ENCODE measurements at places on chromosomes 1 and 21. TPM values are rescaled to one million over a fixed set of nuclear protein-coding genes. Genes with fewer than 3 reads are reported as not detected.
A peak's percentile ranks its signal among the peaks of the same experiment; 100 is the strongest.

DNA sequence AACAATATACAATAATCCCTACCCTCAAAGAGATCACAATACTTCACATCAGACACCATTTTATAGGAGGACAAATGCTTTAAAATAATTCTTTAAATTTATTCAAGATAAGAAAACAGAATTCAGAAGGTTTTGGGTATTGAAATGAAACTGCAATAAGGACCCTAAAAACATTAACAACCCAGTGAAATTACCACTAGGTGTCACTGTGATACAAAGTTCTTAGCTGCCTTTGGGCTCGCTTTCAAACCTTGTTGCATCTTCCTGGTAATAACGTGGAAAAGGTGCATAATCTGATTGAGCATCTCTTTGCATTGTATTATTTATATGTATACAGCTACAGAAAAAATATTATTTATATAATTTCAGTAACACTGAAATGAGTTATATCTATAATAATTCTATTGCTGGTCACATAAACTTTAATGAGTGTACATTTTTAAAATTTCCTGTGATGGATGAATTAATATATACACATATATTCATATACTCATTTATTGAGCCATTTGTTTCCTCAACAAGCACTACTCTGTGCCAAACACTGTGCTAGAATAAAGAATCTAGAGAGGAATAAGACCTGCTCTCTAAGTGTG, 185.2 kb downstream of the FAF1 start:
- no peak for DNase-seq

GRCh38 chr1:23381233-23381885, 11.7 kb upstream of the ZNF436 start:
- no peak for DNase-seq

DNA sequence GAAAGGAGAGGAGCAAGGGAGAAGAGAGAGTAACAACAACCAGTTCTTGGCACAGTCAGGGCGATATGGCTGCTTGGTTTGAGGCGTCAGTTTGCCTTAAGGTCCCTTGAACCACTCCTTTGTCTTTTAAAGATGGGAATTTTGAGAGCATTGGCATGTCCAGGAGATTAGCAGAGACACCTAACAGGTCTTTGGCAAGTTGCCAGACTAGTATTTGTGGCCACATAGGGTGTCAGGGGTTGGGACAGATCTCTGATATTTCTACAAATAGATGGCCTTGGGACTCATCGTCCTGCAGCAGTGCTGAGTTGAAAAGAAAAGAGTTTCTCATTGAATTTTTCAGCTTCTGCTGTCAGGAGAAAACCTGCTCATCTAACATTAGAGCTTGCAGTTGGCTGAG, 55.3 kb upstream of the KCND3 start:
- DNase-seq = no peak

DNA sequence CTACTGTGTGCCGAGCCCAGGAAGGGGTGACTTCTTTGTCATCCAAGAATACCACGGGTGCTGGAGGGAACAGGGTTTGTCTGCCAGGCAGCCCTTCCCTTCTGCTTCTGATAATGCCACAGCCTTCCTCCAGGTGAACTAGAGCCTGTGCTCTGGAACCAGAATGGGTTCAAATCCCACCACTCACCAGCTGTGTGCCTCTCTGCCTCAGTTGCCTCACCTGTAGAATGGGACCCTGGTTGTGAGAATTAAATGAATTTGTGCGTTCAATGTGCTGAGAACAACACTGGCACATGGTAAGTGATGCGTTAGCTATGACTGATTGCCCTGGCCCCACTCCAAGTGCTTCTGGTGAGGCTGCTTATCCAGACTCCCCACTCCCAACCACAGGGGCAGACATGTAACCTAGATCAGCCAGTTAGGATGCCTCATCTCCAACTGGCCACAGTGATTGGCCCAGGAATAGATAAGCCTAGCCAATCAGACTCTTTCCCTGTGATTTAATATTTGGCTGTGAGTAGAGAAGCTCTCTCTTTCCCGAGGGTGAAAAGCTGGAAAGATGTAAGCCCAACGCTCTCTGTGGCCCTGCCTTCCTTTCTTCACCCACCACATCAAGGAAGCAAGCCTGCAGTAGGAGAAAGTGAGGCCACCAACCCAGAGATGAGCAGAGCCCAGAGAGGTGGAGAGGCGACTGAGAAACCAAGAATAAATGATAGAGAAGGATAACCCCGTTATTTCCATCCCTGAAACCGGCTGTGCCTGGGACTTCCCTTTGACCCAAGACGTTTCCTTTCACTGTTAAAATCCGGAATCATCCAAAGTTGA, 20.8 kb upstream of the LAPTM5 start:
- DNase-seq = peak; percentile 76

GRCh38 chr1:233587196-233587595, 26.7 kb upstream of the KCNK1 start:
- DNase-seq = no peak

GRCh38 chr21:35663856-35664606, 396.3 kb downstream of the SETD4 start:
- no peak for DNase-seq

DNA sequence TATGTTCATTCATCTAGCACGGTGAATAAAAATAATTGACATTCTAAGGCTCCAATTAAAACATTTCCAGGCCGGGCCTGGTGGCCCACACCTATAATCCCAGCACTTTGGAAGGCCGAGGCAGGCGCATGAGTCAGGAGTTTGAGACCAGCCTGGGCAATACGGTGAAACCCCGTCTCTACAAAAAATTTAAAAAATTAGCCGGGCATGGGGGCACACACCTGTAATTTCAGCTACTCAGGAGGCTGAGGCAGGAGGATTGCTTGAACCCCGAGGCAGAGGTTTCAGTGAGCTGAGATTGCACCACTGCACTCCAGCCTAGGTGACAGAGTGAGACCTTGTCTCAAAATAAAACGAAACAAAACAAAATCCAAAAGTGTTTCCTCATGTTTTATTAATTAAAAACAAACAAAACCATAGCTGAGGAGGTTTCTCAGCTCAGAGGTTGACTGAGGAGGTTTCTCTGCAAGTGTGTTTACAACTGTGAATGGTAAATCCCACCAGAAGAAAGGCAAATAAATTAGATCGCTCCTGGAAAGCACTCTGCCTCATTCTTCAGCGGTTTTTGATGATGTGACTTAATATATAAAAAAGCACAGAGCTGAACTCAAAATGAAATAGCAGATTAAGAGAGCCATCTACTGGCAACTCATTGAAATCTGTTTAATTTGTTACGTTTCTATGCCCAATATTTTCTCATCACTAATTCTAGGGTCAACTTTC, 37.7 kb upstream of the ATG4C start:
- no peak for DNase-seq

- DNase-seq = no peak
These were observed 125.1 kb upstream of the KCND3 start for GRCh38 chr1:112114540-112114939.

The DISP1 gene
- 8.0 TPM for total RNA-seq

The TTLL7 gene
- 13.7 TPM for total RNA-seq

The GPR37L1 gene
- total RNA-seq = 0.05 TPM

The TIE1 gene
- total RNA-seq = 38.9 TPM

Data from left cardiac atrium (tissue), 4 donors.